RKO (cell line): ENCODE measurements at places on chromosomes 7 and 10.

GRCh38 chr7:71266912-71267311, 135.0 kb downstream of the GALNT17 start:
- no peak for DNase-seq

GRCh38 chr10:10985361-10985760, 32.3 kb upstream of the CELF2 start:
- DNase-seq: no peak

GRCh38 chr10:8187171-8187666, 132.7 kb downstream of the GATA3 start:
- no peak for DNase-seq

DNA sequence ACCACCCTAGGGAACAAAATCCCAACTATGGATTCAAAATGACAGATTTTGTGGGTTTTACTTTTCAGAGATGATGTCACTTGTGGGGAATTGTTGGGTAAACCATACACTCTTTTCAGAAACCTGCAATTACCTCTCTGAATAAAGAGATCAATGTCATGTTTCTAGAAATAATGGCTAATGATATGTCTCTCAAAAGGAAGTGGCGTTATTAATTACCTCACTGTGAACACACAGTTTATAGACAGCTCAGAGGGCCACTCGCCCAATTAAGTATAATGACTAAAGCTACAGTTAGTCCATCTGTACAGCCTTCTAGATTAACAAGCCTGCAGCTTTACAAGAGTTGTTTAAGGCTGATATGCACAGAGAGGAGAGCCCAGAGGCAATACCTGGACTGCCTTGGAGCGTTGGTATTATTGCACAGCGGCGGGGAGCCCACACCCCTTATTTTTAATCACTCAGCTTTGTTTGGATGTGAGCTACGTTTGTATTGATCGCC, 79.5 kb downstream of the RAB11FIP2 start:
- no peak for DNase-seq

DNA sequence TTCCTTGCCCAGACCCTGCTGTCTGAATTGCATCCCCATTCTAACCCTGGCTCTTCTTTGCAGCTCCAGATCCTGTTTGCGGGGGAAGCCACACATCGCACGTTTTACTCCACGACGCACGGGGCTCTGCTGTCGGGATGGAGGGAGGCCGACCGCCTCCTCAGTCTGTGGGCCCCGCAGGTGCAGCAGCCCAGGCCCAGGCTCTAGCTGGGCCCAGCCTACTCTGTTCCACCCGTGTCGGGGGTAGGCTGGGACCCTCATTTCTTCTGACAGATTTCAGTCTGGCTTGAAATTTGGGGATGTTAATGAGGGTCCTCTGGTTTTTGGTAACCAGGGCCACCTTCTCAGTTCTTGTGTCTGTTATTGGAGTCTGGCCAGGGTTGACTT, 2.7 kb upstream of the MTG1 start:
- no peak for DNase-seq

DNA sequence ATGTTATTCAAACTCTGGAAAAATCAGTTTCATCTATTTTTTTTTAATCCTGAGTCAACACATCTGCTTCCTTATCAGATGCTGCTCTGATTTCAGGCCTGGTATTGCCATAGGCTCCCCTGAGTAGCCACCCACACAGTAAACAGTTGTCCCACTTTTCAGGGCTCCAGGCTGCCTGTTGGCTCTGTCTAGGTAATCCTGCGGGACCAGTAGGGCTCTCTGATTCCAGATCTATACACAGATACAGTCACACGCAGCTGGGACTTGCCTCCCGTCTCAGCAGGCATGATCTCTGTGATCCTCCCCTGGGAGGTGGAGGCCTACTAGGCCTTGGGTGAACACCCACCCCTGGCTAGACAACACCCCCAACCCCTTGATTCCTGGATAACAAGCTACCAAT, 206.1 kb downstream of the CREB5 start:
- no peak for DNase-seq

- no peak for DNase-seq
These were observed 3.7 kb upstream of the UTF1 start for GRCh38 chr10:133226251-133226808.

DNA sequence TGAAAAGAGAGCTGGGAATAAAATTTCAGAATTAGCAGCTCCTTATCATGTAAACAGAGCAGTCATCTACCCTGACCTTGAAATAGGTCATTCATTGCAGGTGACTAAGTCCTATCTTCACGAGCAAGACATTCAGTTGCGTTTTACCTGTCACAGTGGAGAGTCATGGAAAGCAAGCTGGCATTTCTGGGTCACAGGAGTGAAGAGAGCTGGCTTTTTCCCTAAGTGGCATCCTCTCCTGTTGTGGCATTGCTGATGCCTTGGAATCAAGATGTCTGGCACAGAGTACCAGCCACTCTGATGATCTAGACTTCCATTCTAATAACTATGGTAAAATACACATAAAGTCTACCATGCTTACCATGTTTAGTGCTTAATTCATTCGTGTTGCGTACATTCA, 70.8 kb downstream of the SCRN1 start:
- DNase-seq: no peak

DNA sequence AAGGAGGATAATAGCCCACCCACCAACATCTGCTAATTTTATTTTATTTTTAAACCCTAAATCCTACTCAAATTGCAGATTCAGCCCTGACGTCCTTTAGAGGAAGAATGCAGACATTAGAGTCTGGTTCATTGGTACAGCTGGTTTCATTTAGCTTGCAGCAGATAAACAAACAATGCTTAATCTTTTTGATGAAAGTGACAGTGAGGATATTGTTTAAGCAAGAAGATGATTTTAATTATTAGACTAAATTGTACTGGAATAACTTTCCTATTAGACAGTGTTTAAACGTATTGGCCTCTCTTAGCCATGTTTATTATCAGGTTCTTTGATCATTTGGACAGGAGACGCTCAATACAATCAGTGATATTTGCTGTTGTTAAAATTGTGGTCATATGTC, 164.8 kb downstream of the CDK14 start:
- no peak for DNase-seq

GRCh38 chr10:128528167-128528566, 401.9 kb upstream of the MKI67 start:
- DNase-seq: no peak

DNA sequence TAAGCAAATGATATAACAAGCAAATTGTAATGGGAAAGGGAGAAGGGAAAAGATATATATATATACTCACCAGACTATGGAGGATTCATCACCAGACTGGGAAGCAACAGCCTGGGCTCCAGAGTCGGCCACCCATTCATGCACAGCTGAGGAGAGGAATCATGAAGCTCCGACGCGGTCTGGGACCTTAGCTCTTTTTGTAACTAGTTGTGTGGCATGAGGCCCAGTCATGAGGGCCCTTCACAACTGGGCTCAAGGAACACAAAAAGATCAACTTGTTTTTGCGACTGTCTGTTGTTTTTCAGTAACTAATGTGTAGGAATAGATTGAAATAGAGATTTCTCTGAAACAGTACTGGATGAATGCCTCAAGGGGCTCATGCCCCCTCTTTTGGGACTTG, 911.2 kb downstream of the TYW1 start:
- no peak for DNase-seq
